ENCODE measurements at places on chromosomes 6 and 20.

DNA sequence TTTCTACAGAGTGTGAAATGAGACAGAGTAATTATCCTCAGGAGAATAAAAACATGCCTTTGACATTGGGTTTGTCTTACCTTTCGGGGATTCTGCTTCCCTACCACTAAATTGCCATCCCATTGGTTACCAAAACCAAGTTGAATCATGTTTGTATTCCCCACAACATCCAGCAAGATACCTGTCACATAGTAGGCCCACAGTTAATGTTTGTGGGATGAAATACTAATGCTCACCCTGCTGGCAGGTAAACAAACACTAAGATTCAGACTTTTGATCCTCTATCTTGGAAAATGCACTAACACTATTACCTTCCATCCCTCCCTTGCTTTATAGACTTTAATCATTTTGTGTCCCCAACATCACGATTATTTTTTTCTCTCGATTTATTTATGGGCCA lies 8.2 kb upstream of the STXBP5 start:
- no peak for DNase-seq

DNA sequence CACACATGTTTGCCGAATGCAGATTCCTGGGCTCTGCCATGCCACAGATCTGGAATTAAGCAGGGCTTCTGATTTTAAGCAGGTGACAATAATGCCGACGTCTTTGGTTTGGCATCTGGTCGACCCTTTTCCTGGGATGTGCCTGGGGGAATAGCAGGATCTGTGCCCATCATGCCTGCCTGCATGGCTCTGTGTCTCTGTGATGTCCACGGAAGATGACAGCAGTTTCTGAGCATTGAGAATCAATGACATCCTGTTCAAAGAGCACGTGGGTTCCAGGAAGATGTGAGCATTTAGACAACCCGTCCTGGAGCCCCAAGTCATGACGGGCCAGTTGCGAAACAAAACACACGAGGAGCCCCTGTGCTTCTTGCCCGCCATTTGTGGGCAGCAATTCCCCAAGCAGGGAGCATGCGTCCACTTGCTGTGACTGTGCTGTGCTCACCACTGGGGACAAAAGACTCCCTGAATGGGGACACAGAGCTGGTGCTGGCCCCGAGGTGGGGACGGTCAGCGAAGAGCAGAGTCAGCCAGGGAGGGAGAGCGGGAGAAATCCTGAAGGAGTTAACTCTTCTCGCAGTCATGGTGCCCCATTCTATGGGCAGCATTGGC lies 110.1 kb downstream of the ERMARD start:
- DNase-seq, result no peak

DNA sequence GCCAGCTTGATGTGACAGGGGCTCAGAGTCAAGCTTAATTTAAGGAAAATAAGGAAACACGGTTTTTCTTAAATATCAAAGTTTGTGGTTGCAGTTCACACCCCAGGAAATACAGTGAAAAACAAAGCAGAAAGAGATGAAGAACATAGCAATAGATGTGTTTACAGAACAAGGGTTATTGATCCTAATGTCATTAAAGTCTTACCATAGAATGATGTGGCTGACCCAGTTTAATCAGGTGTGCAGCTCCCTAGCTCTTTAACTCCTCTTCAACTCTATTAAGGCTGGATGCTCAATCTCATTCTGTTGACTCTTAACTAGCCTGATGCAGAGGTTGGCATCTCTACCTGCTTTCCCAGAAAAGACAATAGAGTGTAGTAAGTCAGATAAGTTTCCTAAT lies 7.5 kb upstream of the GTF3C6 start:
- no peak for DNase-seq

- DNase-seq, result no peak
These were observed 98.6 kb upstream of the FAM83B start for GRCh38 chr6:54747955-54748354.

GRCh38 chr6:157912326-157912725 lies 69.3 kb upstream of the SYNJ2 start:
- DNase-seq, result no peak

DNA sequence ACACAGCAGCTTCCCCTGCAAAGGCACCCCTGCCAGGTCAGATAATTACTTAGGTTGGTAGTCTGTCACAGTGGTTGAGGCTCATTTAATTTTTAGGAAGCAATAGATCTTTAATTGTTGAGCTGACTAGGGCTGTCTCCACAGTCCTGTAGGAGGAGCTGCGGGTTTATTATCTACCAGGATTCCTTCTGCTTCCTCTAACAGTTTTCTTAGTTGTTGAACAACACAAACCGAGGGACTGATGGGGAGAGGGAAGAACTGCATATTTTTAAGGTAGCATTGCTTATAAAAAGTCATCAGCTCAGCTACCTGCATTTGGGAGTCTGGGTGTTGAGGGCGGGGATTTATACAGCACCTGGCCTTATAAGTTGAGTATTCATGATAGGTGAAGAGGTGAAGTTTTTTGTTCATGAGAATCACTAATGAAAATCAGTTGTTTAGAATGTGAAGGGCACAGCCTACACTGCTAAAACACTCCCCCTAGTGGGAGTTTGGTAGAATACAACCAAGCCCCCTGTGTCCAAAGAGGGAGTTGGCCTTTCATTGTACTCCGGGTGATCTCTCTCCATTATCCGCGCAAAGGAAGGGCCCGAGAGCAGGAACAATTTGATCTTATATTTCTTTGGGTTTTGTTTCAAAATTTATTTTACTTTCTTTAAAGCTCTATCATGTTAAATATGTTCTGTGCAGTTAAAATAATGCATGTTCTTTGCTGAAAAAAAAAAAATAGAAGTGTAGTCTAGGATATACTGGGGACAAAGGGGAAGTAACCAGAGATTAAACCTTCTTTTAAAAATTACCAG lies 69.6 kb downstream of the SSR1 start:
- peak; percentile 80 for DNase-seq

DNA sequence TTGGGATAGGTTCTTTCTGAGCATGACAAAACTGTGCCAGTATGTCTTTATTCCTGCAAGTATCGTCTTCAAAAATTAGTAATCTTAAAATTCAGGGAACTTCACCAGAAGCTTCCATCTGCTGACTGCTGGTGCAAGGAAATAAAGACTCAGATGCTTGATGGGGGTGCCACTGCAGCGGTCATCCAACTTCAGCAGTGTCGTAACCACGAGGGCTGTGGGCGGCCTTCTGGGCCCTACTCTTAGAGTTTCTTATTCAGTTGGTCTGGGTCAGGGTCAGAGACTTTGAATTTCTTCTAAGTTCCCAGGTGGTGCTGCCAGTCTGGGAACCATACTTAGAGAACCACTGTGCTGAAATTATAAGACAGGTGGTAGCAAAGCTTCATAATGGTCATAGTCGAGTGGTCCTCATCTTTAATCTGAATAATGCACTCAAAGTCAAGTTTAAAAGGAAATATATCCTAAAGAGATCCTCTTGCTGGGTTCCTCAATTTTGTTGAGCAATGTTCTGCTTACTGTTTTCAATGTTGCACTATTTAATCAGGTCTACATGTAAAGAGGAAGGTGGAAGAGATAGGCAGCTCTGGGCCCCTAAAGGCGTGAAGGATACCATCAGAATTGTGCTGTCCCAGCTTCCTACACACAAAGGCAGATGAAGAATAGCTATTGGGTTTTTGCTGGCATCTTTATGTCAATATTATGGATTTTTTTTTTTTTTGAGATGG lies 165.4 kb upstream of the GMDS start:
- no peak for DNase-seq

- no peak for DNase-seq
These were observed 65.9 kb downstream of the PREP start for GRCh38 chr6:105336986-105337385.

GRCh38 chr20:52731093-52731492 lies 241.1 kb upstream of the TSHZ2 start:
- DNase-seq, result no peak

DNA sequence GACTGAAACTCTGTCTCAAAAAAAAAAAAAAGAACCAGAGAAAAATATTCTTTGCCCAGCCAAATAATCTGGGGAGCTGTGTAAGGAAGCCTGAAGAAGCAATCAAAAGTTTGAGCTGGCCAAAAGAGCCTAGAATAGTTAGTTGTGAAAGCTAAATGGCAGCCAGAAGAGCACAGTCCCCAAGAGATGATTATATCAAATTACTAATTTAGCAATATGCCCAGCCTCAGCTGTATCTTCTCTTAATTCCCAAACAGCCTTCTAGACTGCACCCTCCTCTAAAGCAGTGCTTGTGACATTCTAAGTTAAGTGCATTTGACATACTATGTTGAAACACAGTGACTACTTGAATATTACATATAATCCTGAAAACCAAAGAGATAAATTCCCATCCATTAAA lies 38.9 kb downstream of the CDK19 start:
- DNase-seq, result no peak

GRCh38 chr6:154447954-154448353 lies 62.5 kb downstream of the CNKSR3 start:
- DNase-seq, result peak; percentile 54

DNA sequence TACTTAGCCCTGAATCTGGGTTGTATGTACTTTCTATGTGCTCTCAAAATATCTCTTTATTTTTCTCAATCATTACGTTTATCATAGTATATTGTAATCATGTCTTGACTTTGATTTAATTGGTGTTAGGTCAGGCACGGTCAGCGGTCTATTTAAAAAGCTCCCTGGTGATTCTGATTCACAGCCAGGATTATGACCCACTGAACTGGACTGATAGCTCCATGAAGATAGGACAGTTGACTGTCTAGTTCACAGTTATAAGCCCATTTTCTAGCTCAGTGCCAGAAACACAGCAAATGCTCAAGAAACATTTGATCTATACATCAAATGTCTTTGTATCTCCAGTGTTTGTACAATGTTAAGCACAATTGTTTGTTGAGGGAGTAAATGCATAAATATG lies 111.5 kb upstream of the CCN2 start:
- no peak for DNase-seq

DNA sequence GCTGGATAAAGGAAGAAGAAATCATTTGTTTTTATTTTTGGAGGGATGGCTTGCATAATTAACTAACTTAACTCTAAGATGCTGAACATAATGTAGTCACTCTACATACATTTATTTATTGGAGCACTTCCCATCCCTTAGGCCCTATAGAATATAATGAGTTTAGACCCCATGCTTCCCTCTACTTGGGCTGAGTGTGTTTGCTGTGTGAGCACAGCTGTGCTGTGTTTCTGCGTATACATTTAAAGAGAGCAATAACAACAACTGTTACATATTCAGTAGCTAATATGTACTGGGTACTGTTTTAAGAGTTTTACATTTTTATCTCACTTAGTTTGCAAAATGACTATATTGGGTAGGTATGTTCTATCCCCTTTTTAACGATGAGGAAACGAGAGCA lies 736.6 kb upstream of the NRSN1 start:
- DNase-seq, result no peak

DNA sequence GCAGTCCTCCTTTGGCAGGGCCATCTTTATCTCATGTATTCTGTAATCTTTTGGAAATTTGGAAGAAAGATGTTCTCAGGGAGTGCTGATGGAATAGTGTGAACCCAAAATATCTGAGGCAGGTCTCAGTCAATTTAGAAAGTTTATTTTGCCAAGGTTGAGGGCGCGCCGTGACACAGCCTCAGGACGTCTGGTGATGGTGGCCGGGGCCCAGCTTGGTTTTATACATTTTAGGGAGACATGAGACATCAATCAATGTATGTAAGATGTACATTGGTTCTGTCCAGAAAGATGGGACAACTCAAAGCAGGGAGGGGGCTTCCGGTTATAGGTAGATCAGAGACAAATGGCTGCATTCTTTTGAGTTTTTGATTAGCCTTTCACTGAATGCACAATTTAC lies 89.8 kb downstream of the ERMARD start:
- DNase-seq, result no peak

GRCh38 chr20:41609474-41609873 lies 8.7 kb downstream of the CHD6 start:
- DNase-seq, result no peak

- DNase-seq, result no peak
These were observed 42.1 kb downstream of the ANKRD6 start for GRCh38 chr6:89475101-89475500.

GRCh38 chr6:47621838-47622449 lies 76.4 kb upstream of the ADGRF4 start:
- DNase-seq, result no peak
